ENCODE measurements at places on chromosomes 6 and 20.

DNA sequence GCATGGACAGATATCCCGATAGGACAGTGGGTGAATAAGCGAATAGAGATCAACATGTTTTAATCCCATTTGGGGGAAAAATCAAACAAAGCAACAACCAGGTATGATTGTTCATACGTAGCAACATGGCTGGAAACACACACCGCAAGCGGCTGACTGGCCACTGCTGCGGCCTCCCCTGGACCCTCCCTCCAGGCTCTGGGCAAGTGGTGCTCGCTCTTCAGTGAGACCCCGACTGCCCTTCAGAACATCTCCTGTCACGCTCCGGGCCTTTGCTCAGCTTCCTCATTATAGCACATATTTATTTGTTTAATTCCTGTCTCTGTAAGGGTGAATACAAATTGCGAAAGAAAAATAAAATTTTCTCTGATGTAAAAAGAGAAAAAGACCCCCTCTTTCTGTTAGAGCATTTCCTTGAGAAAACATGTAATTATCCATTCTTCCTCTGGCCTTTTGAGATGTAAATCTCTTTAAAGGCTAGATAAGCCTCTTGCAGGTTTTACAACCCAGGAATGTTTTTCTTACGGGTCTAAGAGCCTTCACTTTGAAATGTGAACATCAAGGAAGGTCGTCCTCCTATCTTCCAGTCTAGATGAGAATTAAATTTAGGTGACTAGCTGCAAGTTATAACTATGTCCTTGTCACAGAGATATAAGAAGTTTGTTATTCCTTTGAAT lies 11.0 kb upstream of the FAM210B start:
- DNase-seq = no peak

DNA sequence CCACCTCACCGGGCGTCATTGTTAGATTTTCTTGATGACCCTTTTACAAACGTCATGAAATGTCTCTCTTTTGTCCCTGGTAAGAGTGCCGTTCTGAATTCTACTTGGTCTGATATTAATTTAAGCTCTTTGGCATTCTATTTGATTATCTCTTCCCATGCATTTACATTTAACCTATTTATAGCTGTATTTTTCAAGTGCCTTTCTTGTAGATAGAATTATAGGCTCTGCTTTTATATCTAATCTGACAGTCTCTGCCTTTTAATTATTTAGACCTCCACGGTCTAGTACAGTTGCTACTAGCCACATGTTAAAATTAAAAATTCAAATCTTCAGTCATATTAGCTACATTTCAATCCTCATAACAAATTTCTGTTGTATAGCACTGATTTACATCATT lies 12.6 kb downstream of the RAB22A start:
- no peak for DNase-seq

DNA sequence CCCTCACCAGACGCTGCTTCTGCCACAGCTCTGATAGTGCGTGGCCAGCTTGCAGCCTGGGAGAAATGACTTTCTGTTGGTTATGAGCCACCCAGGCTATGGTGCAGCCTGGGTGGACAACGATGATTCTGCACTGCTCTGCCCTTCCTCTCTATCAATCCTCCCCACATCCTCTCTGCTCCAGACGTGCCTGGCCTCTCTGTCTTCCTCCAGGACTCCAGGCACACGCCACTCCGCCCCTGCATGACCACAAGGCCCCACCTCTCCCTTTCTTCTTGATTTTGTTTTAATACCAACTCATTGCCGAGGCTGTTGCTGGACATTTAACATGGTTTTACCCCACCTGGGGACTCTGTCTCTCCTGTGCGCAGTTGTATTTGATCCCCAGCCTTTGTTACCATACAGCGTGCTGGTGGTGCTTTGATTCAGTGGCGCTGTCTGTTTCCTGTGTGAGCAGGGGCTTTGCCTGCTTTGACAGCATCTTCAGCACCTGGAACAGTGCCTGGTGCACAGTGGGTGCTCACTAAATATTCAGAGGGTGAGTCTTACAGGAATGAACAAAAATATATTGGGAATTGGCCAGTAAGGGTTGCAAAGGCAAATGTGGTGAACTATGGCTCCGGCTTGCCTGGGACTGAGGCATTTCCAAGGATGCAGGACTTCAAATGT lies 280.9 kb downstream of the CDH26 start:
- DNase-seq = no peak

DNA sequence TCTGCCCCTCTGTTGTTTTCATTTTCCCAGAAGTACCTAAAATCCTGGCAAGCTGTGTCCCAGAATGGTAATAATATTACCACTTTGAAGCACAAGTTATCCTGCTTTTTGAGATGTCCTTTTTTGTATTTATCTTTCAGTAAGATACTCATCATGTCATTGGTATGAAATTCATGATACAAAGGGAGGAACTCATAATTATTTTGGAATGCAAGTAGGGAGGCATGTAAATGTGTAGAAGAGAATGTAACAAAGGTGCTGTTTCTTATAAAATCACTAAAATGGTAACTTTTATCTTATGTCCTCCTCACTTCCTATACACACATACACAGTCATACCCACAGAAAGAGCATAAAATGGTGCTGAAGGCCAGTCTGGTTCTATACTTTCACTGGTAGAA lies 109.9 kb downstream of the CD2AP start:
- no peak for DNase-seq

DNA sequence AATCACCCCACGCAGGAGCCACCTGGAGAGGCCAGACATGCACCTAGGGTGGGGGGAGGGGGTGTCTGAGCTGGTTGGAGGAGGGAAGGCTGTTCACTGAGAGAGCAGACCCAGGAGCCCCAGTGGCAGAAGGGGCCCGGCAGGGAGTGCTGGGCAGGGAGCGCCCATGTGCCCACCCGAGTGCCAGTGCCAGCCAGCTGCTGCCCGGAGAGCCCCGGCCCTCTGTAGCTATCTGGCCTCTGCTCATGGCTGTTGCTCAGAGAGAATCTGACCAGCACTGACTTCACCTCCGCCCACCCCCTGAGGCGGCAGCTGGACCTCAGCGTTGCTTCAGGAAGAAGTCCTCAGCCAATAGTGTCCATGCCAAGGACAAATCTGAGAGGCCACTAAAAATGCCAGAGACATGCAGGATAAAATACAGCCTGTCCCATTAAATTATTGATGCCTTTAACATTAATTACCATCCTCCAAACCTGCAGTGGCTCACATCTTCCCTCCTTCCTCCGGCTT lies 22.8 kb downstream of the SLC17A9 start:
- DNase-seq = no peak

DNA sequence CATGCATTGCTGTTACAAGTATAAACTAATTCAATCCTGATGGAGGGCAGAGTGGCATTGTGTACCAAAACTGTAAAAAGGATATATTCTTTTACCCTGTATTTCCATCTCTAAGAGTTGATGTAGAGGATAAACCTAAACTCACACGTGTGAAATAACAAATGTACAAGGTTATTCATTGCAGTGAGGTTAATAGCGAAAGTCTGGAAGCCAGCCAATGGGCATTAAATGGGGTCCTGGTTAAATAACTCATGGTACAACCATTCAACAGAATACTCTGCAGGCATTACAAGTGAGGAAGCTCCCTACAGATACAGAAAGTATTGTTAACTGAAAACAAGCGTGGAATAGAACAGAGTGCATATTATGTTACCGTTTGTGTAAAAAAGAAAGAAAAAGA lies 56.9 kb downstream of the BCAS1 start:
- no peak for DNase-seq

- DNase-seq = no peak
These were observed 72.0 kb upstream of the BACH2 start for GRCh38 chr6:90368601-90369000.

- DNase-seq = no peak
These were observed 406.2 kb upstream of the AGPAT4 start for GRCh38 chr6:161679980-161680538.

DNA sequence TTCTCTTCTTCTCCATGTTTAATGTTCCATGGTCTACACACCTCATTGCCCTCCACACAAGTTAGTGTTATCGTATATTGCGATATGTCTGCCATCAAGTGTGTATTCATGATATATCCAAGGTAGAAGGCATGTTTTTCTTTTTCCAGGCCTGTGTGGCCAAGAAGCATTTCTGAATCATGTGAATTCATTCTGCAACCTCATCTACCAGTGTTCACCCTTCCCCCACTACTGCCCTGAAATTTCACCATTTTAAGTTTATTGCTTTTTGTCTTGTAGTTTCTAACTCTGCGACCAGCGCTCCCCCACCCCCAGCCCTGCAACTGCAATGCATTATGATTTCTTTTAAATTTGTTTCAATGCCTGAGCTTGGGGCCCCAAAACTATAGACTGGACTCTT lies 618.0 kb upstream of the FLRT3 start:
- DNase-seq = no peak

DNA sequence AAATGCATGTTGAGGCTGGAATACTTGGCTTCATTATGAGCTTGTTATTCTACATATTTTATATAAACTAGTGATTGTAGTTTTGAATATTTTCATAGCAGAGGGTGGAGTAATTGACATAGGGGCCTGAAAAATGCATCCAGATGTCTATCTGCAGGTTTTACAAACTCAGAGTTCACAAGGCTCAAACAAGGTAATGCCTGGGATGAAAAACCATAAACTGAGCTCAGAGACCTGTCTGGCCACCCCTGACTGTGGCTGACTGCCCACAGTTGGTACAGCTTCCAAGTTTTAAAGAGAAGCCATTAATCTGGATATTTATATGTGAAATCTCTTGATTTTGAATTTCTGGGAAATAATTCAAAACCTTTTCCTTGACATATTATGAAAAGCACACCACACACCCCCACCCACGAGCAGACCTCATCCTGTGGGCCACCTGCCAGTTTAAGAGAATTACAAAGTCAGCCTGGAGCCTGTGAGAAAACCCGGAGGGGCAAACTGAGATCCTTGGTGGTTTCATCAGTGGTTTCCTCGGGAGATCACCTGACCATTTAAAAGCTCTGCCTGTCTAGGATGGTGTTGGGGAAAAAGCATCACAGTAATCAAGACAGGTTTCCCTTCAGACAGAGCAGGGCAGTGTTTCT lies 230.1 kb downstream of the SAMD5 start:
- no peak for DNase-seq

DNA sequence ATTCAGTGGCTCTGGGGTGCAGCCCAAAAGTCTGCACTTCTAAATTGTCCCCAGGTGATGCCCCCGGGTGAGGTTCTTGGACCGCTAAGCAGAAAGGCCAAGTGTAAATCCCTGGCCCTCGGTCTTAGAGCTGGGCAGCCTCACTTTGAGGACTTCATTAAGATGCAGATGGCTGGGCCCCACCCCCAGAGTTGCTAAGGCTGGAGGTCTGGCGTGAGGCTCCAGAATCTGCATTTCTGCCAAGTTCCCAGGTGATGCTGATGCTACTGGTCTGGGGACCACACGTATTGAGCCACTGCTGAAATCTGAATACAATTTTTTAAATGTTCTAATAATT lies 735 bp upstream of the SLC23A2 start:
- DNase-seq = no peak

- no peak for DNase-seq
These were observed 20.1 kb upstream of the HECA start for GRCh38 chr6:139114746-139115145.

DNA sequence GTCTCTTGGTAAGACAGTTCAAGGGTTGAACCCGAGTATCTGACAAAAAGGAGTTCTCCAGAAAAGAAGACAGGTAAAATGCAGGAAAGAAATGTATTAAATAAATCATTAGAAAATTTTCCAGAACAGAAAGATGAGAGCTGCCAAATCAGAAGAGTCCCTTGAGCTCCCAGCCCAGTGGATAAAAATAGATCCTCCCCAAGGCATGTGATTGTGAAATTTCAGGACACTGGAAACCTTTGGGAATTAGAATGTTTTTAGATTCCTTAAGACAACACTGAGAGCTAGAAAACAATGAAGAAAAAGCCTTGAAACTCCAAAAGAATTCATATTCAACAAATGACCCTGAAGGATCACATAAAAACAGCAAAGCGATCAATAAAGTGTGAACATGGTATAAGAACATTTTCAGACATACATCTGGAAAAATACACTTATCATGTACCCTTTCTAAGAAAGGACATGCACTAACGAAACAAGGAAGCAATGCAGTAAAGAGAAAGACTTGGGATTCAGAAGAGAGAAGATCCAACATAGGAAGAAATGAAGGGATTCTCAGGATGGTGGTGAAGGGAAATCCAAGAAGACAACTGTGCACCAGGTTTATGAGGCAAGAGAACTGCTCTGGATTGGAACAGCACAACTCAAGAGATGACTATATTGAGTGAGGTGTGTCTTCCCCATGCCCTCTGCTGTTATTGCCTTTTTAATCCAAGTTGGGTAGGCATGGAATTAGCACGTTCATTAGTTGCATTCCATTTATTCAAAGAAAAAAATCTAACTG lies 390.4 kb downstream of the SYNE1 start:
- no peak for DNase-seq

GRCh38 chr6:34390531-34391472 lies 1.7 kb downstream of the NUDT3 start:
- DNase-seq = no peak

DNA sequence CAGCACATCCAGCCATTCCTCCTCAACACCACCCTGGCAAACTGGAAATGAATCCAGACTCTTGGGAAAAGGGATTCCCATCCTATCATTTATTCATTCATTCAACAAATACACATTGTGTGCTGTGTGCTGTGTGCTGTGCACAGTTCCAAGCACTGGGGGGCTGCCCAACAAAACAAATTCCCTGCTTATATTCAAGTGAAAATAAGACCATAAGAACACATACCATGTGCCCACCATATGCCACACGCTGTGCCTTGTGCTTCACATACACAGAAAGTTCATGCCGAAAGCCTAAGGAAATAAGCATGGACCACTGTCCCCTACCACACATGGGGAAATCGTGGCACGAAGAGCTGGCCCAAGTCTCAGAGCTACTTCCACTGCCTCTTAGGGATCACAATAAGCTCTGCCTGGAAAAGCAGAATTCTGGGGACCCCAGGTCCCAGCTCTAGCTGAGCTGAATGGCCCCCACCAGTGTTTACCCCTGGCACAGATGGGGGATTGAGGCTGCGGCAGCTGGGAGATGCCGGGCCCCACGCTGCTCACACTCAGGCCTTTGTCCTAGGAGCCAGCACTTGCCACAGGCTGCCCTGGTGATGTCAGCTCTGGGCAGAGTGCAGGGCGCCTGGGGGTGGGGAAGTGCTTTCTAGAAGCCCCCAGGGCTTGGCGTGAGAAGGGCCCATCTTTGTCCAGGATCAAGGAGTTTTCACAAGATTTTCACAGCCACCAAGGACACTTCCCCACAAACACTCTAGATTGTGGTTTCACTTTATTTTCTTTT lies 99.6 kb downstream of the PREX1 start:
- no peak for DNase-seq

- DNase-seq = no peak
These were observed 50.3 kb upstream of the NAA20 start for GRCh38 chr20:19966840-19967239.

DNA sequence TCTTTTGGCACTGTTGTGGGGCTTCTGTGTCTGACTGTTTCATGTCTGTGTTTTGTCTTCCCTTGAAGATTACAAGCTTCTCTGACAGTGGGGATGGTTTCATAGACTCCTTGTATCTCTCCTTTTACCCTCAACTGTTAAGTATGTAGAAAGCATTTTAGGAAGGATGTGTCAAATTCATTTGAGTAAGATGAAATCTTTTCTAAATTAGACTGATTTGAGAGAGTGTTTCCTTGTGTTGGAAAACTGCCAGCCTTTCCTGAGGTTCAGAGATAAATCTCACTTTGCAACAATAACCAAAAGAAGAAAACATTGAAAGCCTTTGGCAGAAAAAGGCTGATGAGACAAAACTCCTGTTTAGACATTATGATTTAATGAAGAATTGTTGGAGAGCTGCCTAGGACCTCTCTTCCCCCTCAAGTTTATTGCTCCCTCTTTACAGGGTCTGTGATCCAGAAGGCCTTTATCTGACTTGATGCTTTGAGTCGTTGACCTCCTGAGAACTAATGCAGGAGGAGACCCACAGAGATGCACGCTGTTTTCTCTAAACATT lies 68.3 kb downstream of the ANKS1A start:
- DNase-seq = no peak

GRCh38 chr20:64042054-64042781 lies 6.2 kb downstream of the C20orf204 start:
- no peak for DNase-seq
